Thoracic aorta (tissue), 2 donors: ENCODE measurements at places on chromosomes 2 and 18. TPM values are rescaled to one million over a fixed set of nuclear protein-coding genes. Genes with fewer than 3 reads are reported as not detected.

DNA sequence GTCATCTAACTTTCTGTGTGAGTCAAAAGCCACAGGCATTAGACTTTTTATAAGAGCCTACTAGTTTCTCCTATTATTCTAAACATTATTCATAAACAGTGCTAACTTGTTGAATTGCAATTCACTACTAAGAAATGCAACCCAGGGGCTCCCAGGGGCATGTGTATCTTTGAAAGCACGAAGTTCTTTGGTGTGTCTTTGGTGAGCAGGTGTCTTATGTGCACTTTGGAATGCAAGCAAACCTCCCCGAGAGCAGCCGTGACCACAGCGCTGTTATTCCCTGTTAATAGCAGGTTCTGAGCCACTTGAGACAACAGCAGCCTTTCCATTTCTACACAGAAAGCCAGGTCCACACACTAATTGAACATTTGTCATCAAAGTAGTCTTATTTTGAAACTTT is 123.5 kb downstream of the PRKRA start:
- H3K4me1 ChIP-seq: no peaks in the 10 kb centered on the region
- no peaks in the 10 kb centered on the region for H3K27me3 ChIP-seq
- H3K27ac ChIP-seq: no peak overlapping the region
- no peak overlapping the region for H3K4me3 ChIP-seq
- DNase-seq: no peak

GRCh38 chr18:44342162-44342561 is 338.5 kb upstream of the SETBP1 start:
- H3K27me3 ChIP-seq: no peaks in the 10 kb centered on the region
- H3K27ac ChIP-seq: no peak overlapping the region
- no peak overlapping the region for H3K4me3 ChIP-seq
- DNase-seq: no peak
- peaks cover 6% of the 10 kb centered on the region for H3K4me1 ChIP-seq

GRCh38 chr2:222057347-222058073 is 241.3 kb downstream of the PAX3 start:
- no peak overlapping the region for H3K27ac ChIP-seq
- DNase-seq: no peak
- H3K36me3 ChIP-seq: no peaks in the 10 kb centered on the region
- no peaks in the 10 kb centered on the region for H3K27me3 ChIP-seq

DNA sequence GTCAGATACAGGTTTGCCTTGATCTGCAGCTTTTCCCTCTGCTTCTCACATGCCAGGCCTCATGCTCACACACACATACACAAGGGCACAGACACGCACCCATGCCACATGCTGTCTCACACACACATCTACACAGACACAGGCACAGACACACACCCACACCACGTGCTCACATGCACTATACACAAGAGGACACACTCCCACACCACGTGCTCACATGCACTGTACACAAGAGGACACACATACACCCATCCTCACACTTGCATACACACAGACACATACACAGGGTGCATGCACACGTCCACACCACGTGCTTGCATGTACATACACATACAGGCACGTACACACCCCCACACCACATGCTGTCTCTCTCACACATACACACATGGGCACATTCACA is 253.8 kb downstream of the ATAD2B start:
- DNase-seq: no peak
- H3K27me3 ChIP-seq: no peaks in the 10 kb centered on the region
- no peak overlapping the region for H3K27ac ChIP-seq
- no peak overlapping the region for H3K4me3 ChIP-seq
- no peaks in the 10 kb centered on the region for H3K36me3 ChIP-seq

DNA sequence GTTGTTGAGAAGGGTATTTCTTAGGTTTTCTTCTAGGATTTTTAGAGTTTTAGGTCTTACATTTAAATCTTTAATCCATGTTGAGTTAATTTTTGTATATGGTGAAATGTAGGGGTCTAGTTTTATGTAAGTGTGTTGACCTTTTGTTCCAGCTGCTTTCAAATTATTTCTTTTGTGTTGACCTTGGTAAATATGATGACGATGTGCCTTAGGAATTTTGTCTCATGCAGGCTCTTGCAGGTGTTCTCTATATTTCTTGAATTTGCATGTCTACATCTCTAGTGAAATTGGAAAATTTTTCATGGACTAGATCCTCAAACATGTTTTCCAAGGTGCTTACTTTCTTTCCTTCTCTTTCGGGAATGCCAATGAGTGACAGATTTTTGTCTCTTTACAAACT is 1609.3 kb upstream of the ZEB2 start:
- H3K27me3 ChIP-seq: no peaks in the 10 kb centered on the region
- no peaks in the 10 kb centered on the region for H3K4me1 ChIP-seq
- DNase-seq: no peak
- H3K27ac ChIP-seq: no peak overlapping the region

B4GALT6 gene
- total RNA-seq: 0.95 TPM
